ENCODE measurements at places on chromosomes 3 and 15. TPM values are rescaled to one million over a fixed set of nuclear protein-coding genes. Genes with fewer than 3 reads are reported as not detected.

The AADACL2 gene
- not detected for total RNA-seq

The CHL1 gene
- not detected for total RNA-seq

DNA sequence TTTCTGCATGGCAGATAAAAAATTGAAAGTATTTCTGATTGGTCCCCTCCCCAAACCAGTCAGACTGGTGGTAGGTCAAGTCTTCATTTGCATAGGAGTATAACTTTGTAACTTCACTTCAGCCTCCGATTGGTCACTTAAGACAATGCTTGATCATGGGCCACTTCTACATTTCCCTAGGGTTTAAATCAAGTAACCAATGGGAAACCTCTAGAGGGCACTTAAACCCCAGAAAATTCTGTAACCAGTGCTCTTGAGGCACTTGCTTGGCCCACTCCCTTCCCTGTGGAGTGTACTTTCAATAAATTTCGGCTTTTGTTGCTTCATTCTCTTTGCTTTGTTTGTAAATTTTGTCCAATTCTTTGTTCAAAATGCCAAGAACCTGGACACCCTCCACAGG lies 225.5 kb downstream of the ARPP21 start:
- H3K36me3 ChIP-seq: no peaks in the 10 kb centered on the region
- no peaks in the 10 kb centered on the region for H3K27me3 ChIP-seq
- no peak overlapping the region for H3K4me3 ChIP-seq
- H3K27ac ChIP-seq: no peak overlapping the region
- no peaks in the 10 kb centered on the region for H3K4me1 ChIP-seq
- no peak for DNase-seq

GRCh38 chr3:24722087-24722486 lies 227.4 kb upstream of the THRB start:
- no peaks in the 10 kb centered on the region for H3K36me3 ChIP-seq
- H3K27me3 ChIP-seq: no peaks in the 10 kb centered on the region
- no peak overlapping the region for H3K27ac ChIP-seq
- no peak for DNase-seq
- H3K4me3 ChIP-seq: no peak overlapping the region

GRCh38 chr3:11080492-11080891 lies 73.8 kb upstream of the HRH1 start:
- no peak for DNase-seq
- H3K4me3 ChIP-seq: no peak overlapping the region
- H3K27ac ChIP-seq: no peak overlapping the region
- no peaks in the 10 kb centered on the region for H3K27me3 ChIP-seq
- H3K4me1 ChIP-seq: no peaks in the 10 kb centered on the region

GRCh38 chr15:100043068-100043641 lies 298.6 kb downstream of the ADAMTS17 start:
- H3K36me3 ChIP-seq: no peaks in the 10 kb centered on the region
- peak overlapping the region; percentile 74 for H3K27ac ChIP-seq
- no peaks in the 10 kb centered on the region for H3K27me3 ChIP-seq
- peaks cover 19% of the 10 kb centered on the region for H3K4me1 ChIP-seq
- peak overlapping the region; percentile 30 for H3K4me3 ChIP-seq
